ENCODE measurements at places on chromosomes 2 and 18.

DNA sequence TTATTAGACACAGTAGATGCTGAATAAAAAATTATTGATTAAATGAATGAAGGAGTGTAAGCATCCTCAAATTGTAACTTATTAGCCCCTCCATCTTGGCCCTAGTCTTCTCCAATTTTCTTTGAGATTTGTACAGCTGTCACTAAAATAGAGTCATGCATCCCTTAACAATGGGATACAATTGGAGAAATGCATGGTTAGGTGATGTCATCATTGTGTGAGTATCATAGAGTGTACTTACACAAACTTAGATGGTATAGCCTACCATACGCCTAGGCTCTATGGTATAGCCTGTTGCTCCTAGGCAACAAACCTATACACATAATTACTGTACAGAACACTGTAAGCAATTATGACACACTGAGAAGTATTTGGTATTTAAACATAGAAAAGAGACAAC, 38.3 kb upstream of the ZNF385B start:
- DNase-seq, result no peak

- no peak for DNase-seq
These were observed 61.9 kb upstream of the ALPP start for GRCh38 chr2:232316461-232317330.

DNA sequence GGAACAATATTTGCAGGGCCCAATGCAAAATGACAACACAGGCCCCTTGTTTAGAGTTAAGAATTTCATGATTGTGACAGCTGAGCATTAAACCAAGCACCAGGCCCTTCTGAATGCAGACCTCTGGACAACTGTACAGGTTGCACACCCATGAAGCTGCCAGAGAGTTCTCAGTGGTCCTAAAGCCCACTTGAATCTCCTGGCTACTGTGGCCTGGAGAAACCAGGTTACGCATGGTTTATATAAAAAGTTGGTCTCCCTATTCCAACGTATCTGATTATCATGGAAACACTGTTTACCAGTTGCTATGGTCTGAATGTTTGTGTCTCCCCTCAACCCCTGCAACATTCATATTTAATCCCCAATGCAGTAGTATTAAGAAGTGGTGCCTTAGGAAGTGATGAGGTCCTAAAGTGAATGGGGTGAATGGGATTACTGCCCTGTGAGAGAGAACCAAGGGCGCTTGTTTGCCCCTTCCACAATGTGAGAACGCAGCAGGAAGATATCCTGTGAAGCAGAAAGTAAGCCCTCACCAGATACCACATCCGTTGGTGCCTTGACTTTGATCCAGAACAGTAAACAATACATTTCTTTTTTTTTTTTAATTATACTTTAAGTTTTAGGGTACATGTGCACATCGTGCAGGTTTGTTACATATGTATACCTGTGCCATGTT, 48.0 kb upstream of the ANXA4 start:
- DNase-seq, result no peak

DNA sequence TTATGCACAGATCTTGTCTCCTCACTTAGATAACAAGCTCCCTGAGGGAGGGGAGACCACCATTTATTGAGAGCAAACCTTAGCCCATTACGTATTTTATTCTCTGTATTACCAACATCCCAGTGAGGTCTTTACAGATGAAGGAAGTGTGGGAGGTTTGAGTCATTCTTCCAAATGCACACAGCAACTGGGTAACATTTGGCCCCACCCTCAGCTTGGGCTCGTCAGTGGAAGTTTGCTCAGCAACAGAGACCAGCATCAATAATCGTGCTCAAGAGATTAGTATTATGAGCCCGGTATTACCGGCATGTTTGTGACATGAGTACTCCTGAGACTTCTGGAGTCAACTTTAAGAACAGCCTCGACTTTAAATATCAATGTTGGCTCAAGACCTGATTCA, 168.6 kb downstream of the ETAA1 start:
- no peak for DNase-seq

DNA sequence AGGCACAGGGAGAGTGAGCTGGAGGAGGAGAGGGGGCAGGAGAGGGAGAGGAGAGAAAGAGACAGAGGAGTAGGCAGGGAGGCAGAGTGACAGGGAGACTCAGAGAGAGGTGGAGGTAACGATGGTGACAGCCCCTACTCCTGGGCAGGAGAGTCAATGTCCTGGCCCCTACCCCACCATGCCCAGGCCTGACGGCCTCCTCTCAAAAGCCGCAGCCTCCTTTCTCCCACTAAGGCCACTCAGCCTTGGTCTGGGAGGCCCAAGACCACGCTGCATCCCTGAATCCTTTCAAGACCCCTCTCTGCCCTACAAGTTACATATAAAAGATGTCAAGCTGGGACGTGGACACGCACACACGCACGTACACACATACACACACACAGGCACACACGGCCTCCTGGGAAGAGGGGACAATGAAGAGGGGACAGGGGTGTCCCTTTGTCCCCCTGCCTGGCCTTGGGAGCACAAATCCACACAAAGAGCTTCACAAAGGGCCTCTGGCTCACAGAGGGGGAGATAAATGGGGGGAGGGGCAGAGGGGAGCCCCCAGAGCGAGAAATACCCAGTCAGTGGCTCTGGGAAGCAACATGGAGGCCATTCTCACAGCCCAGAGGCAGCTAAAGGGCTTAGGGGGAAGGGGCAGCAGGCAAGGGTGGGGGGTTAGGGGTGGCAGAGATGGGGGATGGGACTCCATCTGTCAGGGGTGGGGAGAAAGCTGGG, 19.5 kb upstream of the TNS1 start:
- no peak for DNase-seq

DNA sequence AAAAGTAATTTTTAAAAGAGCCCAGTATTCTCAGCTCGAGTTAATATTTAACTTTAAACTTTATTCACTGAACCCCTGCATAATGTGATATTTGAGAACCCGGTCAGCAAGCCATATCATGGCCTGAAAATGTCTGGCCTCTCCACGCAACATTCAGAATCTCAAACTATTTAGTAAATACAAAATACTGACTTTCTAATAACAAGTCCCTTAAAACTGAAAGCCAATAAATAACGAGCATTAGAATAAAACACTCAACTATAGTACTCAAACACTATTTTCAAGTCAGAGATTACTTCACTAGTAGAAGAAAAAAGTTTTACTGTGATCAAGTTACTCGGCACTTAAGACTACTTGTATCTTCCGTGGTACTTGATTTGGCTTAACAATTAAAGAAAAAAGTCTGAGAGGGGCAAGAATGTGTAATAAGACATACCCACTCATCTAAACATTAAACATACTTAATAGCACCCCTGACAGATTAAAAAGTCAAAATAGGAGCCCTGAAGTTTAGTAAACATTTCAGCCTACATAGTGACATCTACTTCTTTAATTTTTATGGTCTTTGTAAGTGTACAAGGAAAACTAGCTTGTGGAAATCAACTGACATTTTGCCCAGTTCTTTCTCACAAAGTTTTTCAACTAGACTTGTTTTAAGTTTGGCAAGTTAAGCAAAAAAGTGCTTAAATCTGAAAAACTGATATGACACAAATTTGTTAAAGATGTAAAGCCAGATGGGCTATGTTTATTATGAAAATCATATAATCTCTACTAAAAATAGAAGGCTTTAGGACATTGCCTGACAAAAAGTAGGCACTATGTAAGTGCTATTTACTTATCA, 38.2 kb downstream of the RTN4 start:
- DNase-seq, result no peak

DNA sequence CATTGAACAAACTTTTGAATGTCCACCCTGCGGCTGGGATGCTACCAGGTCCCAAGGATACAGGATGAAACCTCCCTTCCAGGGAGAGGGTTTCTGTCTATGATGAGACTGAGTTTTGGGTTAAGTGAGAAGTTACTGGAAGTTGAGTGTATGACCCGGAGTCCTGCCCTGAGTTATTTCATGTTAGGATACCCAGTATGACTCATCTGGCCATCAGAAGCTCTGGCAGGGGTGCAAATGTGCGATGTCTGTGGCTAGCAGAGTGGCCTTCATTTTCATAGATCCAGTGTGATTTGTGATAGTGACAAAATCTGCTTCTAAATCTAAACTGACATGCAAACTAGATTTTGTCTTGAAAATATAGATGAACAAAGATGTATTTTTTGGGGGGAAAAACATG, 55.3 kb downstream of the KCTD1 start:
- no peak for DNase-seq

DNA sequence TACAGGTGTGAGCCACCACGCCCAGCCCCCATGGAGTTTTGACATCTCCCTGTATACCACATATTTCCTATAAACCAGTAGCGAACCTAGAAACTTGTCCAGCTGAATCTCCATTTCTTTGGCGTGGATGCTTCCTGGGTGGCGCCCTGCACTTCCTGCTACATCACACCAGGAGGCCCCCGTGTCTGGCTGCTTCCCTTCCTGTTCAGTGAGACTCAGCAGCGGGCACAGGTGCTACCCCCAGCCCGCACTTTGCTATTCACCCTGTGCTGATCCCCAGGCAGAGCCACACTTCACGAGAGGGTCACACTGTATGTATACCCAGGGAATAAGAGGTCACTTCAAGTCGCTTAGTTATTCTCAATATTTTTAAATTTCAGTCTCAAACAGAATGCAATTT, 35.0 kb downstream of the CYP27C1 start:
- DNase-seq, result no peak

GRCh38 chr2:162478721-162479129, 134.8 kb downstream of the GCA start:
- no peak for DNase-seq

DNA sequence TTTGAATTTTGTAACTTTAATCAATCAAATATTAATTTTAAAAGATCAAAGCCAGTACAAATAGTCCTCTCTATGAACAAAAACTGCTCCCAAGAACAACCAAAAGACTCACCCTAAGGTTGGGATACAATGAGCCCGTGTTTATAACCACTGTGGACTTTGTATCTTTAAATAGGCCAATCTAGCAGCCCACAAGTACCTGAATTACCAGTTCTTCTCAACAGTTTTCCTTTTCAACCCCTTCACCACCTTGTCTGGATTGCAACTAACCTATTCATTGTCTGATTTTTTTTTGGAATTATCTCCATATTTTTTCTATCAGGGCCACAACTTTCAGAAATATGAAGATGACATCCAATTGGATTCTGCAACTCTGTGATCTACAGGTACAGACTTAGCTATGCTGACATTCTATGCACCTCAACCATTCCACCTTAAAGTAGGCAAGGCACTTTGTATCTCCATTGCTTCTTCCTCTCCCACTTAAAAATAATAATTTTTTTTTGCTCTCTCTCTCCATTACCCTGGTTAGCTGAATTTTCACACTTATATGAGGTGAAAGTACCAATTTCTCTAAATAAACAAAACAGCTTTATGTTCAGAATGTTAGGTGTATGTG, 81.9 kb upstream of the MAPRE2 start:
- DNase-seq, result no peak

DNA sequence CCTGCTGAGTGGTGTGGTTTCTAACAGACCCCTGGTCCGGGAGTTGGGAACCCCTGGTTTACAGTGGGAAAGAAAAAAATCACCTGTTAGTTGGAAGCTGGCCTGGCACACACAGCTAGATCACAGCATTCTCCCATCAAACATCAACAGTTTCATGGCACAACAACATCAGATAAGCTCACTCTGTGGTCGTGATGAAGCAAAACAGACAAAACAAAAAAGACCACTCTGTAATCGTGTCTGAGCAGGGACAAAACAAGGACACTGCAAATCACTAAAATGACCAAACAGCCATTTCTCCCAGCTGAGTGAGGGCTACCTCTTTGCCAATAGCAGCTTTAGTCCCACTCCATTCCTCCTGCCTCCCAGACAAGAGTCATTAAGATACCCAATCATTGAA, 9.0 kb upstream of the IMPACT start:
- no peak for DNase-seq

DNA sequence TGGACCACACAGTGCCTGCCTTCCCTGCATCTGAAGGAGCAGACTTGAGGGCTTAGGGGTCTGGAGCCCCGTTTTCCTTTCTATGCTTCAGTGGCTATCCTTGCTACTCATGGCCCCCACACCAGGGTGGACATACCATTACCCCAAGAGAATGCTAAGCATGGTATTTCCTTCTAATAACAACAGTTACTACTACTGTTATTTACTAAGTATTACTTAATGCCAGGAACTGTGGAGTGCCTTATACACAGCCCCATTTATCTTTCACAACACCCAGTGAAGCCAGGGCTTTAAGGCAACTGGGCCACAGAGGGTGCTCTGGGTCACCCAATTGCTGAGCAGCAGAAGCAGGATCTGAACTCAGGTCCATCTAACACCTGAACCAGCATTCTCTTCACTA, 5.8 kb upstream of the PAX8 start:
- no peak for DNase-seq

DNA sequence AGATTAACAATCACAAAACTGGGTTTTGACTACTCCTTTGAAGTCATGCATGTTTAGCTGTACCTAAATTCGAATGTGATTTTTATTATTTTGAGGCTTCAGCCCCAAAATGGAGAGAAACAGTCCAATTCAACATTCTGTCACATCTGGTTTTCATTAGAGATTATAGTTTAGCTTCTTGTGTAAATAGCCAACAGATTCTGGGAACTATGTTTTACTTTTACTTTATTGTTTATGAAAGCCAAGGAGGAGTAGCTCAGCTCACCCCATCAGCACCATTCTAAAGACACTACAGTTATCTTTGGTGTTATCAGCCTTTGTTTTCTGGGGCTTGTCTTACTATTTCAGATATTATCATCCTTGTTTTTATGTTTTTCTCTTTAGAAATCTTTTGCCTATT, 465.0 kb upstream of the CWC22 start:
- DNase-seq, result no peak

DNA sequence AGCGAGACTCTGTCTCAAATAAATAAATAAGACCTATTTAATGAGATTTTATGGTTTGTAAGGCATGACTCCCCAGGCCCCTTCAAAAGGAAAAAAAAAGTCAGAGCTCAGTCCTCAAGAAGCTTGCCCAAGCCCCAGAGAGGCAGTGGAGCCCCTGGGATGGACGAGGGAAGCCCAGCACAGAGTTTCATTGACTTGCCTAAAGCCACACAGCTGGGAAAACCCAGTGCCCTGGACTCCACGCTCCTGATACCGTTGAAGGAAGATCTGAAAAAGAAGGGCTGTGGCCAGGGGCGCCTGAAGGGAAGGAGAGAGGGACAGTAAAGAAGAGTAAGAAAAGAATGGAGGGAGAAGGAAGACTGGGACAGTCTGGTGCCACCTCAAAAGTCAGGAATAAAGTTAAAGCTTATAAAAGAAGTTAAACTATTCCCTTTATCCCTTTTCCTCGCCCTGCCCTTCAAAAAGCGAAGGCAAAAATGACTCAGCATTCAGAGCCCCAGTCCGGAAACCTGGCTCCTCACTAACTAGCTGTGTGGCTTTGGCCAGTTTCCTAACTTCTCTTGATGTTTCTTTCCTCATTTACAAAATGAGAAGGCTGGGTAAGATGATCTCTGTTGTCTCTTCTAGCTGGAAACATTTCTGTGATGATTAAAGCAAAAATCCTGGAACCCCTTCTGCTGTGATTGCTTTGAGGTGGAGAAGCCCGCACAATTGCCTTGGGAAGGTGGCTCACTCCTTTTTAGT, 46.7 kb downstream of the LYPD1 start:
- DNase-seq, result no peak
